ENCODE measurements at places on chromosomes 12 and 14.

DNA sequence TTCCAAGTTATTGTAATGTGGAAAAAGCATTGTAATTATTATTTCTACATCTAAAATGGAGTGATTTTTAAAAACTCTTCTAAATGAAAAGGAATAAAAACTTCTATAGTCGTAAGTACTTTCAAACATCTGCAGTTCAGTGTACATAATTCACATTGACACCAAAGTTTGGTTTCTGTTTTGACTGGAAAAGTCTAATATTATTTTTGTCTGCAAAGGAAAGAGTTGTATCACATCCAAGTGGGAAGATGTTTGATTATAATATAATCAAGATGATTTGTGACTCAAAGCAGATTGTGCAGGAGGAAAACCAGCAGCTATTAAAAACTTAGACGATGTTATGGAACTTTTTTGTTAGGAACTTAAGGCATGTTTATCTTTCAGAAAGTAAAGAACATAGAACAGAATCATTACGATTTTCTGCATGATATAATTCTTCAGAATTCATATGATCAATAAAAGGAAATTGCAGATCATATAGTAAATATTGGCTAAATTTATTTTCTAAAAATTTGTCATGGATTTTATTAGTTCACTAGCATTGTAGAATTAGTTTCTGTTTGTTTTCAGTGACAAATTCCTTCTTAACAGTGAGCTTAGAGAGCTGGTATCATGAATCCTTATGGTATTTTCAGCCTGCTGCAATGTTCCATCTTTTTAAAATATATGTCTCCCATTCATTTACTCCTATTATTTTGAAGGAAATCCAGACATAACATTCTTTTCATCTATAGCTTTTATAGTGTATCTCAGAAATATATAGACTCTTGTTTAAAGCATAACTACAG, 145.8 kb downstream of the MIPOL1 start:
- no peak for DNase-seq

GRCh38 chr14:99821519-99822508, 28.6 kb downstream of the EML1 start:
- peak; percentile 25 for DNase-seq

GRCh38 chr12:71838231-71838630, 1.3 kb upstream of the TBC1D15 start:
- DNase-seq, result no peak

GRCh38 chr14:88765130-88765529, 27.6 kb downstream of the EML5 start:
- no peak for DNase-seq

DNA sequence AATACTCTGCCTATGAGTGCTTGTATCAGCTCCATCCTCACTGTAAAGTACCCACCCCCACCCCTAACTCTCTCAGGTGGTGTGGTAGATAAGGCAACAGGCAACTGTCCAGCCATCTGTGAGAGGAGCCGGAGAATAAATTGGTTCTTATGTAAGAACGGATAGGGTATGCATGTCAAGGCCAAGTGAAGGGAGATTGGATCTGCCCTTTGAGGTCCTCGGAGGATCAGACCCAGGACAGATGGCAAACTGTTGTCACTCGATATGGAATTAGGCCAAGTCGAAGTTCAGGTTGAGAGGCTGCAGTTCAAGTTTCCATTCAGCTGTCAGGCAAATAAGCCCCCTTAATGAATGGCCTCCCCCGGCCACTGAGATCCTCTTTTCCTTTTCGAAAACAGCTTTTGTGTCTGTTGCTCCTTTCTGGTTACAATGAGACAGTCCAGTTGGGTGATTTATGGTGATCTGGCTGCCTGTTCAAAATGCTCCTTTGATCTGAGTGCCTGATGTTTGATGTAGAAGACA, 120.3 kb downstream of the VRK1 start:
- peak; percentile 25 for DNase-seq

GRCh38 chr12:107477947-107478610, 207.5 kb upstream of the PWP1 start:
- no peak for DNase-seq

- no peak for DNase-seq
Observed at GRCh38 chr12:90004319-90005074, 295.9 kb upstream of the ATP2B1 start.

DNA sequence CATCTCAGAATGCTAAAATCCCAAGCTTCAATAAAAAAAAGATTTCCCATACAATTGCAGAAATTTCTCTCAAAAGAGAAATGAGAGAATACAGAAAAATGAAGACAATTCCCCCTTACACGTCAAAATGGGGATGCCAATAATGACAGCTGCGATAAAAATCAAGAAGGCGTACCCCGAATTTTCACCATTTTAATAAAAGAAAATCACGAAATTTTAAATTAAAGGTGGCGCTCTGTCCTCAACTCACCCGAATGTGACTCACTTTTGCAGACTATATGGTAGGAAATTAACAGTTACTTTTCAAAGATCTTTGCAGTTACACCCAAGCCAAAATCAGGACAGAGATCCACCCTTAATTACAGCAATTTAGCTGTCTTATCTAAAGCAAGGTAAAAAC, 2.1 kb downstream of the ATP2B1 start:
- no peak for DNase-seq

DNA sequence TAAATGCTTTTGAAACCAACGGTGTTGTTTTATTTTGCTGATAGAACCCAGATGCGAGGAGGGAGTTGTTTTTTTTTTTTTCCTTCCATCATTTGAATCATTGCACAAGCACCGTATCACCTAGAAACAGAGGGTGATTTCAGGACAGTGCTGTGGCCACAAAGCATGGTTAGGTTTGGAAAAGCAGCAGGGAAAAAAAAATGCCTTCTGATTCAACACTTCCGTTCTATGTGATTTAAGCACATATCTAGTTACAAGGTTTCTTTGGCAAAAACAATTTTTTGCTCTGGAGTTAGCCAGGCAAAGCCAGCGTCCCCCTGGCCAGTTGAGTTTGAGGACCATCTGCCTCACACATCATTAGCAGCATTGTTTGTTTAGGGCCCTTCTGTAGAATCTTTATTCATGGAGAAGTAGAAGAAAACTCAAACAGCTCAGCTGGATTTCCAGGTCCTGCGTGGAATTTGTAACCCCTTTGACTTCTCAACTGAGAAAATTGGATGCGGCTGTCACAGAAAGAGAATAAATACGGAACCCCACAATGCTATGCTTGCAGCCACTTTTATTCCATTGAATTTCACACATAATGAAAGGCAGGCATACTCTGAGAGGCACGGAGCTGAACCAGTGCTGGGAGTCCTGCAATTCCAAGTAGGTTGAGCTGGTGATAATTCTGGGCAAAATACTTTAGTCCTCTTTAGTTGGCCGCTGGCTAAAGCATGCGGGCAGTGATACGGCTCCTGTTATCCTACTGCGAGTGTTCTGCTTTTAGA, 17.0 kb upstream of the WNT5B start:
- no peak for DNase-seq

DNA sequence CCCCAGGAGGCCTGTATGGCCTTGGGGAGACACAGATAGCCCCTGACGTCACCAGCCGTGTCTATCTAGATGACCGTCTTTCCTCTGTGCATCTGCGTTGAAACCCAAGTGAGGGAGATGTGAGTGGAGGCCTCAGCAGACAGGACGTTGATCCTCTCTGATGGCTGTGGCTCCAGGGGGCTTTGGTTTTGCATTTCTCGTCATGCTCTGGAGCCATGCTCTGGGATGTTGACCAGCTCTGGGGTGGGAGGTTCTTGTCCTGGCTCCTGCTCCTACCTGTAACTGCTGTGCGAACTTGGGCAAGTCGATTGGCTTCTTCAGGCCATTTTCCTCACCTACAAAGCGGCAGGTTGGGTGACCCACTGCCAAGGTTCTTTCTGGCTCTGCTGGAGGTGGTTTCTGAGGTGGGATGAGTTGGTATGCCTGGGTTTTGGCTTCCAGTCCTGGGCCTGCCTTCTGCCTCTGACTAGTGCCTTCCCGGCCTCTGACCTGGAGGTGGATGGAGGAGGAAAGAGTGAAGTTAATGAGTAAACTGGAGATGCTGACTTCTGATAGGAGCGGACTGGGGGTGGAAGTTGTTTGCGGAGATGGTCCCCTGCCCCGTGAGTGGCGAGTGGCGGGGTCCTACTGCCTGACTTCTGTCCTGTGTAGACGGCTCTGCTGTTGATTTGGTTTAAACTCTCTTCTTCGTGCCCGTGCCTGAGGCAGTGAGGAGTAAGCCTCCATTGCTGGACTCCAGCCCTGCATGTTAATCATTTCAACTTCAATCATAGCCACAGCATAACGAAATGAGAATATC, 8.4 kb downstream of the TSPAN9 start:
- no peak for DNase-seq

DNA sequence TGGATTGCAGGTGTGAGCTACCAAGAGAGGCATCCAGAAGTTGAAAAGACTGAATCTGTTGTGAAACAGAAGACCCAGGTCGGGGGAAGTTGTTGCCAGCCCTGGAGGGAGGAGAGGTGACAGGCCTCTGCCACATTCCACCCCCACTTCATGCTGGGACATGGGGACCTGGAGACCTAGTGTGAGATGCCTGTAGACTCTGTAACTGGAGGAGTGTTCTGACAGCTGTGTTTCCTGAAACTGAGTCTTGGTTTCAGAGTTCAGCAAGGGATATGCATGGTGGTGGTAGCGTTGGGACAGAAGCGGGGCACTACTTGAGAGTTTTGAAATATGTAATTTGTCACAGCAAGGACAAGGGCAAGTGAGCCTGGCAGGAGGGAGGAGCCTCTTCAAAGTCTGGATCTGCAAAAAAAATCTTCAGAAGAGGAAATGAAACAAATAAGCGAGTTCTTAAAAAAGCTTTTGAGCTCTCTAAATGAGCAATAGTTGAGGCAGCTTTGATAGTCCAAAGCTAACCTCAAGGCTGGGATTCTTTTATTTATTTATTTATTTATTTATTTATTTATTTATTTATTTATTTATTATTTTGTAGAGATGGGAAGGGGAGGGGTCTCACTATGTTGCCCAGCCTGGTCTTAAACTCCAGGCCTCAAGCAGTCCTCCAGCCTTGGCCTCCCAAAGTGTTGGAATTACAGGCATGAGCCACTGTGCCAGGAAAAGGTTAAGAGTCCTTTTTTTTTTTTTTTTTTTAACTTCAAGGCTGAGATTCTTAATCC, 58.9 kb upstream of the EEA1 start:
- DNase-seq, result no peak

GRCh38 chr12:58787021-58787760, 133.1 kb downstream of the LRIG3 start:
- peak; percentile 44 for DNase-seq

DNA sequence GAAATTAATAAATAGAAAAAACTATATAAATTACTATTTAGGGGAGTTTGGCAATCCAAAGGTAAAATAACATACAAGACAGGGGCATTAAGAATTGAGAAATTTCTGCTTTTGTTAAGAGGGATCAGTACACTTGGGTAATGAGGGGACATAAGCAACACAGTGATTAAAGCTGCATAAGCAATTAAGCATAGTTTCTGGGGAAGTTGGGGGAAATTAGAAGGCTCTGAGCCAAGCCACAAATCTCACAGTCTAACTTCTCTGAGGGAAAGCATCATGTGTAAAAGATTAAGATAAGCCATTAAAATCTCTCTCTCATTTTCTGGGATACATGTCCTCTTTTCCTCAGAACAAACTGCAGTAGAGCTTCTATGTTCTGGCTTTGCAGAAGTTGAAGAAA, 533.9 kb upstream of the LRFN5 start:
- DNase-seq, result no peak

DNA sequence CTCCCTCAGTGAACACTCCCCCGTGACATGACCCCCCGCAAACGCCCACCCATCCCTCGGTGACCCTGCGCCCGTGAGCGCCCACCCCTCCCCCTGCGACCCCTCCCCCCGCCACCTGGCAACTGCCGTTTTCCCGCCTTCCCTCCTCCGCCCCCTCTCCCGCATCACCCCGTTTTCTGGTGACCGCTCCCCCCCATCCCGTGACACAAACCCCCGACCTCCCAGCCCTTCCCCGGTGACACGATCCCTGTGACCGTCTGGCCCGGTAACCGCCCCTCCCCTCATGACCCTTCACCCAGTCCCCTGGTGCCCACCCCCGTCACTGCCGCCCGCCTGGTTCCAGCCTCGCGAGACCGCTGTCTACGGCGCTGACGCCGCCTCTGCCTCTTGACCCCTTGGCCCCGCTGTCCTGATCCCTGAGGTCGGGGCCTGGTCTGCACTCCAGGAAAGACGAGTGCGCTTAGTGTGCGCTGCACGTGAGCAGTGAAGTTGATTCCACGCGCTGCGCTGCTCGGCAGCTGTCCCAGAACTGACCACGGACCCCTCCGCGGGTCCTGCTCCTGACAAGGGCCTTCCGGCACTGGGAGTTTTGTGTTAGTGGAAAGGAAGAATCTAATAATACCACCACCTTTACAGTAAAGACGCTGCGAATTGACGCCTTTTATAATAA, 59.4 kb downstream of the DDX51 start:
- DNase-seq, result peak; percentile 79

- peak; percentile 69 for DNase-seq
Observed at GRCh38 chr12:130026608-130027176, 122.9 kb upstream of the TMEM132D start.

DNA sequence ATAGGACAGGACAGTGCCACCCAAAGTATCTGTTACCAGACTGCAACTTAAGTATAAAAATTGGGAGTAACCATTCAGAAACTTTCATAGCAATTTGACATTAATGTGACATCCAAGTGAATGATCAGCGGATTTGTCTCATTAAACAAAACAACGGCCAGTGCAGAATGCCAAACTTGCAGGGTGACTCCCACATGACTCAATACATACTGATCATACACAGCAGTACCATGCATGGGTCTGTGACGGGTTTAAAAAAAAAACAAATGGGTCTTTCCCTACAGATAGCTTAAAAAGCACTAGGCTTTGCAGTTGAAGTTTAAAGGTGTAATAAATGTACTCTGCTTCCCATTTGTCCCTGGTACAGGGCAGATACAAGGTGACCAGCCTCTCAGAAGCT, 116.6 kb downstream of the SLC35F4 start:
- DNase-seq, result no peak

GRCh38 chr14:101497684-101498525, 63.4 kb upstream of the DIO3 start:
- DNase-seq, result no peak

DNA sequence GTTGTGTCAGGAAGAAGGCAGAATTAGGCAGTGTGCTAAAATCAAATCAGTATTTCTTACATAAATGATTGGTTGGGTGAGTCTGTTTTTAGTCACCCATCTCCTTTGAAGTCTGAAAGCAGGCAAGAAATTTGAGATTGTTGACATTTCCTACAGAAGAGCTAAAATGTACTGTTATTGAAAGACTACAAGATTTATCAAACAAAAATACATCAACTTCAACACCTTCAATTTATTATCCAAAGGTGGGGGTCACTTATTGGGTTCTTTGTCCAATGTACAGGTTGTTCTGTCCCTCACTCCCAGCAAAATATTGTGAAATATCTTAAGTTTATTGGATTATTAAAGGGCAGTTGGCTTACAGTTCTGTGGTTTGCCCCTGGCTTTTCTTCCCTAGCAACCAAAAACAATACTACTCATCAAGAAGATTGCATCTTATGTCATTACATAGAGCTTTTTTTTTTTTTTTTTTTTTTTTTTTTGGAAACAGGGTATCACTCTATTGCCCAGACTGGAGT, 20.6 kb upstream of the PKP2 start:
- DNase-seq, result no peak

GRCh38 chr14:22748206-22748605, 18.3 kb upstream of the OXA1L start:
- DNase-seq, result no peak

- no peak for DNase-seq
Observed at GRCh38 chr14:61260939-61261776, 20.0 kb downstream of the TMEM30B start.

- no peak for DNase-seq
Observed at GRCh38 chr14:78978896-78979295, 808.7 kb downstream of the NRXN3 start.
